ENCODE measurements at places on chromosomes 6 and 20.
A peak's percentile ranks its signal among the peaks of the same experiment; 100 is the strongest.

DNA sequence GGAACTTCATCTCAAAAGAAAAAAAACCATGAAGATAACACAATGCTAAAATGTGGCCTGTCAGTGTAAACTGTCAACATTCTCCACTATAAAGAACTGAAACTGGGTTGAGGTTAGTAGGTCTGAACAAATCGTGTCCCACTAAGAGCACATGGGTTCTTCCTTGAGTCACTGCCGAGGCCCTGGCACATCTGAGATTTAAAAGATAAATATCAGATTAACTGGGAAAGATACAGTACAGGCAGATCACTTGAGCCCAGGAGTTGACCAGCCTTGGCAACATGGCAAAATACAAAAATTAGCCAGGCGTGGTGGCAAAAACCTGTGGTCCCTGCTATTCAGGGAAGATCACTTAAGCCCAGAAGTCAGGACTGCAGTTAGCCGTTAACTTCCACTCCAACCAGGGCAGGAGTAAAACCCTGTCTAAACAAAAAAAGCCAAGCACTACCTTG lies 5.6 kb downstream of the EEF1A1 start:
- no peak for DNase-seq

GRCh38 chr6:137967689-137968454 lies 100.8 kb downstream of the TNFAIP3 start:
- no peak for DNase-seq

- no peak for DNase-seq
Measured at GRCh38 chr20:31830406-31830981, 11.3 kb downstream of the MYLK2 start.

DNA sequence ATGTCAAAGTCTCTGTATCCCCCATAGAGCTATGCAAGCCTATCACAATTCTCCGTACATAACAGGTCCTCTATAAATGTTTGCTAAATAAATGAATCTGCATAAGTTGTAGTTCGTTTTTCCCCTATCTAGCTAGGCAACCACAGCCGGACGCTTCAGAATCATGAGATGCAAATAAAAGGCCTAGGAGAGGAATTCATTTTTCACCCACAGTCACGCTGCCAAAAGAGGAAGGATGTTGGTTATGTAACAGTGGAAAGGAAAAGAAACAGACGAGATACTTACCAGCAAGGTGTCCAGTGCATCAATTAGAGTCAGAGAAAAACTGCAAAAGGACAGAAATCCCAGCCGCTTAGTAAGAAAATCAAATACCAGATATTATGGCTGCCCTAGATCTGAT lies 2.4 kb downstream of the EDEM2 start:
- DNase-seq: no peak

DNA sequence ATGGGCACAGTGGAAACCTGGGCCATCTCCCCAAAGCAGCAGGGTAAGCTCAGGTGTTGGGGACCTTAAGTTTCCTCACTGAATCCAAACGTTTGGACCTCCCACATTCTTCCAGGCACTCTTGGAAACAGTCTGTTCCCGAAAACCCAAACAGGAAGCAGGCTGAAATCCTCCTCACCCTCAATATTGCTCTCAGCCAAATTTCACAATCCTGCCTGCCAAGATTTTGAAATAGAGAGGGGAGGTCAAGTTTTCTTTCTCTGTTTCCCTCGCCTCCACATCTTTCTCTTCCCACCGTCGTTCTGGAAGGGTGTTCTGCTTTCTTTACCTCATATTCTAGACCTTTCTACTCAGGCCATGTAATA lies 392.0 kb upstream of the SASH1 start:
- DNase-seq: no peak

DNA sequence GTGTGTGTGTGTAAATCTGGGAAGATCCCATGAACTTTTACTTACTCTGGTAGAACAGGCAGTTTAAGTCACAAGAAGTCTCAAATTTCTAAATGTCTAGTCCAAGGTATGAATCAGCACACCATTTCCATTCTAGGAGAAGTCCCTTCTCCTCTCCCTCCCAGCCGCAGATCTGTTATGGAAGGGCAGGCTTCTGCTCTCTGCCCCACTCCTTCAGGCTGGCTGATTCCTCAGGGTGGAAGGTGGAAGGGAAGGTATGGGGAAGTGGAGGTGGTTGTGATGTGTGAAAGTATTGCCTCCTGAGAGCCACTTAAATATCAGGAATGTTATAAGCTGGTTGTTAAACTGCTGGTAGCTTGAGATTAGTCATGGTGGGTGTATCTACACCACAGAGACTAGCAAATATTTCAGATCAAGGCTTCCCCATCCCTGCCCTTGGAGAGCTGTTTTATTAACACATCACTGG lies 44.5 kb upstream of the LAMA4 start:
- DNase-seq: no peak

DNA sequence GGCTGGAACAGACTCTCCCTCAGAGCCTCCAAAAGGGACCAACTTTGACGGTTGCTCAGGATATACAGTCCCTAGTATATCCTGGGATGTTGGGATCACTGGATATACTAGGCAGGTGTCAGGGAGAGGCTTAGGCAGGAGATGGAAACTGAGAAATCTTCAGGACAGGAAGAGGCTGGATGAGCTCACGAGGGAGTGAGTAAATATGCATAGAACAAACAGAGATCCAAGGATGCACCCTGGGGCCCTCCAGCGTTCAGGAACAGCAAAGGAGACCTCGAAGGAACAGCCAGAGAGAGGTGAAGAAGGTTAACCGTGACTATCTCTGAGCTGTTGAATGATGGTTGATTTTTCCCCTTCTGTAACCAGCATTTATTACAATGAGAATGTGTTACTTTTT lies 191.3 kb downstream of the BMP7 start:
- DNase-seq: no peak

GRCh38 chr6:151216804-151217203 lies 23.0 kb upstream of the AKAP12 start:
- no peak for DNase-seq

GRCh38 chr20:4227085-4227821 lies 211.9 kb upstream of the RNF24 start:
- DNase-seq: no peak

- DNase-seq: no peak
Measured at GRCh38 chr6:48733581-48733980, 622.6 kb upstream of the PTCHD4 start.

GRCh38 chr6:2412731-2413130 lies 167.3 kb upstream of the GMDS start:
- DNase-seq: no peak

DNA sequence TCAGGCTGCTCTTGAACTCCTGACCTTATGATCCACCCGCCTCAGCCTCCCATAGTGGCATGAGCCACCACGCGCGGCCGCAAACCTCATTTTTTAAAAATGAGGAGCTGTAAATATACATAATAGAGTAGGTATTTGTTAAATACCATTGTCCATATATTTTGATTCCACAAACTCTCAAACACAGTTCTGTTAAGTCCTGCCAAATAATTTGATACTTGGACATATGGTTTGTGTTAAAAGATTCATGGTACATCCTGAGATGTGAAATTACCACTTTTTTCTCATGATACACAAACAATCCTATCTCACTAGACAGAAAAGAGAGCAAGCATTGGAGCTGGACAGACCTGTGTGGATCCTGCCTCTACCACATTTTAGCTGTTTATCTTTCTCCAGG lies 334.1 kb upstream of the KCNQ5 start:
- no peak for DNase-seq

DNA sequence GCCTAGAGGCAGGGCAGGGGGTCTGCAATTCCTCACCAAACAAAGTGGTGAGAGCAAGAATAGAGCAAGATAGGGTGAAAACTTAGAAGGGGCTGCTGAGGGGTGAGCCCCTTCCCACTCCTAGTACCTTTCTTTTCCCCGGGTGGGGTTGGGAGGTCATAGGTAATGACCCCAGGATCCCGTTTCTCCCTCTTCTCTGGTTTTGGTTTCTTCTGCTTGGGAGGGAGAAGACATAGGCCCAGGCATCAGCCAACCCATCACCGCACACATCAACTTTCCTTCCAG lies 3.5 kb downstream of the VARS1 start:
- DNase-seq: no peak

- DNase-seq: no peak
Measured at GRCh38 chr20:56506103-56506502, 18.4 kb upstream of the FAM209A start.

- no peak for DNase-seq
Measured at GRCh38 chr6:136031982-136032381, 180.5 kb downstream of the PDE7B start.

GRCh38 chr6:79152269-79152737 lies 74.2 kb upstream of the PHIP start:
- no peak for DNase-seq

DNA sequence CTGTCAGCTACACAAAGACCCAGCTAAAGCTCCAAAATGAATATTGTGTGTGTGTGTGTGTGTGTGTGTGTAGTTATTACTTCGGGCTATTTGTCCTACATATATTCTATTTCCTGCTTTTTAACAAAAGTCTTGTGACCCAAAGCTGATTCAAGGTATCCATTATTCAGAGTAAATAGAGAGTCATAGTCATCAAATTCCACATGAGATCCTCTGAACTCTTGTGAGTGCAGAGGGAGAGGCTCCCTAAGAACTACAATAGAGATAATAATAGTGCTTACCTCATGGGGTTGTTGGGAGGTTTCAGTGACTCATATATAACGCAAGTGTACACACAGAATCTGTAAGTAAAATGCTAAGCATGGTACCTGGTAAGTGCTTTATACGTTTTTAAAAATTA lies 95.6 kb upstream of the SHLD1 start:
- DNase-seq: no peak

DNA sequence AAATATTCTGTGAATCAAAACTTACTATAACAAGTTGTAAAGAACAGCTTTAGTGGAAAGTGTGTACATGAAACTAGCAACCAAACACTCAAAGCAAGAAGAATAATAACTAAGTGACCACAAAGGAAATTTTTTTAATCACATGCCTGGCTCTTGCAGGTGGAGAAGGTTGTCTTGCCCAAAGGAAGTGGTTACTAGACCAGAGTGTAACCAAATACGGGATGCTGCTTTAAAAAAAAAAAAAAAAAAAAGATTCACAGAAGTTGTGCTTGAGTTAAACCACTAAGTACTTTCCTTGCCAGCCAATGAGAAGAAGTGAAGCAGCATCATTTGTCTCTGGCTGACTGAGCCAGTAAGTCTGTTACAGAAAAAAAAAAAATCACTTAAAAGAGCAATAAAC lies 19.1 kb upstream of the HLA-DQB1 start:
- peak; percentile 9 for DNase-seq

DNA sequence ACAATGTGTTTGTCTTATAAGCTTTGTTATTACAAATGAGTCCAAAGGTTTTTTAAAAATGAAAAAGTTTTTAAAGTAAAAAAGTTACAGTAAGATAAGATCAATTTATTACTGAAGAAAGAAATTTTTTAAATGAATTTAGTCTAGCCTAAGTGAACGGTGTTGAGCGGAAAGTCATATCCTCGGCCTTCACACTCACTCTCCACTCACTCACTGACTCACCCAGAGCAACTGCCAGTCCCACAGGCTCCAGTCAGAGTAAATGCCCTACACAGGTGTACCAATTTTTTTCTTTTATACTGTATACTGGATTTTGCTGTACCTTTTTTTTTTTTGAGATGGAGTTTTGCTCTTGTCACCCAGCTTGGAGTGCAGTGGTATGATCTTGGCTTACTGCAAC lies 42.7 kb upstream of the AGPAT4 start:
- DNase-seq: no peak

DNA sequence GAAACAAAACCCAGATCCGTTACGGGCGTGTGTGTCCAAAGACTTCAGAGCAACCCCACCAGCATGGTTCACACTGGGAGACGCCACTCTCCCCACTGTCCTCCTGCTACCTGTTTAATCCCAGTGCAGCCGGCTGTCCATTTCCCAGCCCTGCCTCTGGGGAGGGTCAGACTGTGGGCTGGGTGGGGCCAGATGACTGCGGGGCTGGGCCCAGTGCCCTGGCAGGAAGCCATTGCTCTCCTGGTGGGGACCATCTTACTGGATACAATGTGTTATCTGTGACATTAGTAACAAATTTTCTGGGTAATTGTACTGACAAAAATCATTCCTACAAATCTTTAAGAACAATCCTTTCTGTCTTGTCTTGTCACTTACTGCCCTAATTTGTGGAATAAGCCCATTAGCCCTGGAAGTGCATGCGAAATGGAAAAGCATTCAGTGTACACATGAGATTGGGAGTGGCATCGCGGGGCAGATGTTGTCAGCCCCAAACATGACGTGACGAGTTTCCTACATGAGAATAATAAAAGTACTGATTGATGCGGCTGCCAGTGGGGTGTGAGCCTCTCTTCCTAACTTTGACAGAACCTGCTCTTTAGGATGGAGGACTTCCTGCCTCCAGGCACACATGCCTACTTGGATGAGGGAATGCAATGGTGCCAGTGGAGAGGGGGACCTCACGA lies 37.9 kb upstream of the PCMTD2 start:
- DNase-seq: no peak

DNA sequence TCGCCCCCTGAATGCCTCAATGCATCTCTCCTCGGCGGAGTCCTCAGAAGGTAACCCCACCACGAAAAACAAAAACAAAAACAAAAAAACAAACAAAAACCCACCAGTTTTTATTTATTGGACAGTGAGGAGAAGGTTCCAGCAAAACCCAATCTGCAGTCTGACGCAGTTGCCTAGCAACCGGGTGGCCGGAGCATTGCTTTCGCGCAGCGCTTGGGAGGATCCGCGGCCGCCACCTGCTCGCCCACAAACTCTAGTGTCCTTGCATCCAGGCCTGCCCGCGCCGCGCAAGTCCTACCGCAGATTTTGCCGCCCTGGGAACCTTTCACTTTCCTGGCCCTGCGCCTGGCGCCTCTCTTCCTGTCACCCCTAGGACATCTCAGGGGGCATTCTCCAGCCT lies 17.6 kb downstream of the TFAP2B start:
- no peak for DNase-seq

DNA sequence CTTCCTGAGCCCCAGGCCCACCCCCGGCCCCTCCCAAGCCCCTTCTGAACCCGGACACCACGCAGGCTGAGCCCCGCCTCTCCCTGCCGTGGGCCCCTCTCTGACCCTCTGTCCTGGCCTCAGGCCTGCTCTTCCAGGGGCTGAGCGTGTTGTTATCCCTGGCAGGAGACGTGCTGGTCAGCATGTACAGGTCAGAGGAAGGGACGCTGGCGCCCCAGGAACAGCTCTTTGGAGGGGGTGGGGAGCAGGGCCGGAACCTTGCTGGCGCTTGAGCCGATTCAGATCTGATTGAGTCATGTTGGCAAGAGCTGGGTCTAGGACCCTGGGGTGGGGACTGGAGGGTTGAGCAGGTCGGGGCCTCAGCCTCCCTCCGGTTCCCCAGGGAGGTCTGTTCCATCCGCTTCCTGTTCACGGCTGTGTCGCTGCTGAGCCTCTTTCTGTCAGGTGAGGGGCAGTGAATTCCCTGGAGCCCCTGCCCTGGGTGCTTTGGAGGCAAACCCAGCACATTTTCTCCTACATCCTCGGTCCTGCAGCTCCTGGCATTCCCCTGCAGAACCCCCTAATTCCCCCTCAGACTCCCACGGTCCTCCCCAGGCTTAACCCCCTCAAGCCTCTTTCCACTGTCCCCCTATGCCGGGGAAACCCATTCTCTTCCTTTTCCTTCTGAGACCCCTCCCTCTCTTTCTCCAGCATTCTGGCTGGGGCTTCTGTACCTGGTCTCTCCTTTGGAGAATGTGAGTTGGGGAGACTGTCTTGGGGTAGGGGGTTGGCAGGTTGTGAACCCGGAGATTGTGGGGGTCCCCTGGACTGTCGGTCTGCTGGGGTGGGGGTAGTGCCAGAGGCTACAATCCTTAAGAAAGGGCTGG lies 2.0 kb downstream of the SPAG4 start:
- DNase-seq: peak; percentile 62

Measured in activated naive CD4-positive, alpha-beta T cell treated with anti-CD3 and anti-CD28 coated beads, Interleukin-2, amount 50 U/mL, for 72 hours (primary cell).